ENCODE measurements at places on chromosomes 3 and 15.
A peak's percentile ranks its signal among the peaks of the same experiment; 100 is the strongest.

- DNase-seq, result no peak
These were observed 72.3 kb downstream of the LMLN start for GRCh38 chr3:198032039-198032936.

DNA sequence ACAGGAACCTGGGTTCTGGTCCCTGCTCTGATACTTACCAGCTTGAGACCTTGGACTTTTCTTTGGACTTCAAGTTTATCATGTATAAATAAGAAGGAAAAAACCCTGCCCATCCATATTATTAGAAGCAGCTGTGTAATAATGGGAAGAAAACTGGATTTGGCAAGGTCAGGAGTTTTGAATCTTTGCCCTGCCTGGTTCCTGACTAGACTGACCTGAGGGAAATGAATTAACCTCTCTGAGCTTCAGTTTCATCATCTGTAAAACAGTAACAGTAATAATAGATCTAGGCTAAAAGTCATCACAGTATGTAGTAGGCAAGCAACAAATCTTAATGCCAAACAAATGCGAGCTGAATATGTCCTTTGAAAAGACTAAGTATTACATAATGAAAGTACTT is 68.8 kb downstream of the FSIP1 start:
- DNase-seq, result no peak

DNA sequence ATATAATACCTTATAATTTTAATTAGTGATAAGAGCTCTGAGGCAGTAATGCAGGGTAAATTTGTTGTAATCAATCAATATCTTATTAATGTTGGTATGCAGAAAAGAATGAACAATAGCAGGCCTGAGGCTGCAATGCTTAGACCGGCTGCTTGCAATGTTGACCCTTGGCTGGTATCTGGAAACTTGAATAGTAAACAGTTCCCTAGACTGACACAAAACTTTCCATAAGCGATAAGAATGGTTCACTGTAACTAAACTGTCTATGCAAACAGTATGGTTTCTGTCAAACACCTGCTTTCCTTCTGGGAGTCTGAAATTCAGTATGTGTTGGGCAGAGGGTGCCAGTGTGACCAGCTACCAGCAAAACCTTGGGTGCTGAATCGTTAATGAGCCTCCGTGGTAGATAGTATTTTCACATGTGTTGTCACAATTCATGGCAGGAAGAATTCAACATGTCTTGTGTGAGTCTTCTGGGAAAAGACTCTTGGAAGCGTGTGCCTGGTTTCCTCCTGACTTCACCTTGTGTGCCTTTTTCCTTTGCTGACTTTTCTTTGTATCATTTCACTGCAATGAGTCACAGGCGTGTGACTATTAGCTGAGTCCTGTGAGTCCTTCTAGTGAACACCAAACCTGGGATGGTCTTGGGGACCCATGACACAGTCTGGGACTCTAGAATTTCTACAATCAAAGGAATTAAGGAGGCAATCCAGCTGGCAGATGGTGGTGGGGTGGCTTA is 30.7 kb upstream of the CLRN1 start:
- DNase-seq, result no peak

DNA sequence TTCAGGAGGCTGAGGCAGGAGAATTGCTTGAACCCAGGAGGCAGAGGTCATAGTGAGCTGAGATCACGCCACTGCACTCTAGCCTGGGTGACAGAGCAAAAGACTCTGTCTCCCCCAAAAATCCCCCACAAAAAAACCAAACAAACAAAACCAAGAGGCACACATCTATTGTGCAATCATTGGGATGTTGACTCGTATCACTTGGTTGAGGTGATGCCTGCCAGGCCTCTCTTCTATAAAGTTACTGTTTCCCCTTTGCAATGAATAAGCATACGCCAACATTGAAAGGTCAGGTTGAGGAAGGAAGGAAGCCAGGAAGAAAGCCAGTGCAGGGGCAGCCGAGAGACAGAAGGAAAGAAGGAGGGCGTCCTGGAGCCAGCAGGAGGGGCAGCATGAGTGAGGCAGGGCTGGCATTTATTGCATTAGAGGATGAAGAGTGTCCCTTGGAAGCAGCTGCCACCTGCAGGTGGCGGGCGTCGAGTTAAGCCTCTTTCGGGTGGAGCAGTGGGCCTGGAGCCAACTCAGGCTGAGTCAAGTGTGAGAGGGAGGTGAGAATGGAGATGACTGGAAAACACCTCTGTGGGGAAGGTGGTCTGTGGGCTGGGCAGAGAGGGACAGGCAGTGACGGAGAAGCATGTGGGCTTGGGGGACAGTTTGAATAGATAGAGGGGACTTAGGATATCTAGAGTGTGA is 8.3 kb upstream of the CSPG4 start:
- DNase-seq, result no peak

DNA sequence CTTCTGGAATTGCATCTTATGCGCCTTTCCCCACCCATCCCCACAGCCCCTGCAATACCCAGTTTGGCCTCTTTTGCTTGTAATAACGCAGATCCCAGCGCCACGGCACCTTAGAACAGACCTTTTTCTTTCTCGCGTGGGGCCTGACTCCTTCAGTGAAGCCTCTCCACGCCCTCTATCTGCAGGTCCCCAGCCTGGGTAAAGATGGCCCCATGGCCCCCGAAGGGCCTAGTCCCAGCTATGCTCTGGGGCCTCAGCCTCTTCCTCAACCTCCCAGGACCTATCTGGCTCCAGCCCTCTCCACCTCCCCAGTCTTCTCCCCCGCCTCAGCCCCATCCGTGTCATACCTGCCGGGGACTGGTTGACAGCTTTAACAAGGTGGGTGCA is 594 bp downstream of the CRELD1 start:
- DNase-seq, result no peak

- no peak for DNase-seq
These were observed 63.2 kb downstream of the ASTE1 start for GRCh38 chr3:130963444-130963843.

DNA sequence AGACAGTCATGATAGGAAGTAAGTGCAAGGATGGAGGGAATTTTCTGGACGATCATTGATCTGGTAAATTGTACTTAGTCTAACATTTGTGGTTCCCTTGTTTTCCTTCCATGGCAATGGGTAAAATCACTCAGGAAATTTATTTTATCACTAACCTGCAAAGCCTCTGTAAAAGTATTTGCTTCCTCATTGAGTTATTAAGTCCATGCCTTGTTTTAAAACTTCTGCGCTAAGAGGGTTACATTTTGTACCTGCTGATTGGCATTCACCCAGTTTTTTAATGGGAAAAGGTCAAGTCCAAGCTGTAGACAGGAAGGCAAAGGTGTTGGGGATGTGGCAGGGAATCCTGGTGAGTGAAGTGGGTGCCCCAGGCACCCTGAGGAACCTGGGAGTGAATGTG is 146.2 kb upstream of the NR2F2 start:
- no peak for DNase-seq

DNA sequence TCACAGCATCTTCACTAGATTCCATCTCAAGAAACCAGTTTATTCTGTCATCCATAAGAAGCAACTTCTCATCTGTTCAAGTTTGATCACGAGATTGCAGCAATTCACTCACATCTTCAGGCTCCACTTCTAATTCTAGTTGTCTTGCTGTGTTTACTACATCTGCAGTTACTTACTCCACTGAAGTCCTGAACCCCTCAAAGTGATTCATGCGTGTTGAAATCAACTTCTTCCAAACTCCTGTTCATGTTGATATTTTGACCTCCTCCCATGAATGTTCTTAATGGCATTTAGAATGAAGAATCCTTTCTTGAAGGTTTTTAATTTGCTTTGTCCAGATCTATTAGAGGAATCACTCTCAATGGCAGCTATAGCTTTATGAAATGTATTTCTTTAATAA is 287.6 kb upstream of the TBL1XR1 start:
- DNase-seq, result no peak

GRCh38 chr3:37833302-37834186 is 28.1 kb upstream of the CTDSPL start:
- DNase-seq, result no peak

GRCh38 chr3:134029256-134029733 is 430 bp downstream of the SLCO2A1 start:
- DNase-seq, result no peak

GRCh38 chr3:42717306-42717705 is 14.7 kb upstream of the HHATL start:
- DNase-seq, result no peak

DNA sequence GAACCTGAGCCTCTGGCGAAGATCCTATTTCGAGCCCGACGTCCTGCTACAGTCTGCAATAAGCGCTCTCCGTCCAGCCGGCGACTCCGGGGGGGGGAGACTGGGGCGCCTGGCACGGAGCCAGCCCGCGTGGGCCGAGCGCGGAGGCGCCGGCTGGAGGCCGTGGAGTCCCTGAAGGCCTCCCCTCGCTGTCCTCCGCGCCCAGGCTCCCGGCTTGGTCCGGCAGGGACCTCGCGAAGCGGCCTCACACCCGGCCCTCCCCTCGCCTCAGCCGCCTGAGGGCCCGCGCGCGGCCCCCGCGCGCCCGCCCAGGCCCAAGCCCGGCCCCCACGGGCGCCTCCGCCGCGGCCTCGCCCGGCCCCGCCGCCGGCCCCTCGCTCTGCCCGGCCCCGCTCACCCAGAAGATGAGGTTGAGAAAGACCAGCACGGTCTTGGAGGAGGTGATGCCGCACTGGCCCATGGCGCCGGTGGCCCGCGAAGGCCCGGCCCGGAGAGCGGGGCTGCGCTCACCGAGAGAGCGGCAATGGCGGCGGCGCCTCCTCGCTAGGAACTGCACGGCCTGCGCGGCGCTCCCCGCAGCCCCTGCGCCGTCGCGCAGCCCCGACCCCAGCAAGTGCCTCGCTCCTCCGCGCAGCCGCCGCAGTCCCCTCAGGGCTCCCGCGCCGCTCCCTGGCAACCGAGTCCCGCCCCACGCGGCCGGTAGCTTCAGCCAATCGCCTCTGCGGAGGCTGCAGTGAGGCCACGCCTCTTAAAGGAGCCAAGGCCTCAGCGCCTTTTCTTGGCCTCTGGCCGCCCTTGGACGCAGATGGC is at the start of gene TSPAN3:
Gene TSPAN3 (minus strand): TSS at position 615 of the 810 bp plus-strand sequence. CDS start 155 bp downstream, at position 460.
- peak; percentile 87 for DNase-seq

- no peak for DNase-seq
These were observed 117.1 kb upstream of the MLF1 start for GRCh38 chr3:158453865-158454264.

GRCh38 chr15:31586841-31587240 is 260.2 kb downstream of the KLF13 start:
- DNase-seq, result no peak

- no peak for DNase-seq
These were observed 40.1 kb upstream of the MITF start for GRCh38 chr3:69699183-69699582.

GRCh38 chr3:171873580-171873979 is 30.4 kb downstream of the TMEM212 start:
- no peak for DNase-seq

DNA sequence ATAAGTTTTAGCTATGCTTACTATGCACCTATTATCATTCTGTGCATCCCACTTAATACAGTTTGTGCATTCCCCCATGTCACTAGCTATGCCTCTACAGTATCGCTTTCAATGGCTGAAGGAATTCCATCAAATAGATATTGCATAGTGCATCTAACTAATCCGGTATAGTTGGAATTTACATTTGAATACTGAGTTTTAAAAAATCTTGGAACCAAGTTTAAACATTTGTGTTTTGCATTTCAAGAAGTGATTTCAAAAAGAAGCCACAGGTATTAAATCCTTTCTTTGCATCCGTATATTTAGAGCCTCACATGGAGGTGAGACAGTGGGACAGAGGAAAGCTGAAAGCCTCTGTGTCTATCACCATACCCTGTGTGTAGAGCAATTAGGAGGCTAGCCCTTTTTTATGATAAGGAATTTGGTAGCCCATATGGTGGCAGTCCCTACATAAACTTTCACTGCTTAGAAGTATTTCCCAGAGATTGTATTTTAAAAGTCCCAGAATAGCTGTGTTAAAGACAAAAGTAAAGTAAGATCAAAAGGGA is 960.2 kb upstream of the CFAP20DC start:
- no peak for DNase-seq

- DNase-seq, result no peak
These were observed 68.7 kb downstream of the CHRD start for GRCh38 chr3:184448321-184449160.

- no peak for DNase-seq
These were observed 1.1 kb downstream of the SLCO2A1 start for GRCh38 chr3:134028486-134029255.

GRCh38 chr3:59873576-59874230 is 823.9 kb upstream of the CFAP20DC start:
- DNase-seq, result no peak

DNA sequence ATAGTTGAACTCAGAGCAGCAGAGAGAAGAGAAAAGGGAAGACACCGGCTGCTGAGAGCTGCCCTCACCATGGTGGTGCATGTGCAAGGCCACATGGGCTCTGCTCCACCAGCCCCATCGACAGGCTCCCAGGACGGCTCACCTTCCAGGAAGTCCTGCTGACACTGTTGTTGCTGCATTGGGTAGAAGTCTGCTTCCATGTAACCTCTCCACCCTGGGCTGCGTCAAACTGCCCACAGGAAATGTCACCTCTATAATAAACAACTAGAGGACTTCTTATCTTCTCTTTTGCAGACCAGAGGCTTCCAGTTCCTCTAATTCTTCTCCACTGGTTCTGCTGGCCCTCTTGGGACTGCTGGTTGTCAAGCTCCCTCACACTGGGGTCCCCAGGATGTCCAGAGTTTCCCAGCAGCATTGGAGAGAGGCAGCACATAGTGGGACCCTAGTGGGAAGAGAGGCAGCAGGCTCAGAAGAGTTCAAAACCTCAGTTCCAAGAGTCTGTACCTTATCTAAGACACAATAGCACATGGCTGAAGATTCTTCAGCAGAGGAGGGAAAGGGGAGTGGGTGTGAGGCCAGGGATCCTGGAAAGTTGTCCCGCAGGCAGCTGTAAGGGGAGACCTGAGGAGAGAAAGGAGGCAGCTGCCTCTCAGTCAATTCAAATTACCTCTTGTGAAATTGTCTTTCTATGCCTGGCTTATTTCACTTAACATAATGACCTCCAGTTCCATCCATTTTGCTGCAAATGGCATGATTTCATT is 5.8 kb upstream of the CCR3 start:
- no peak for DNase-seq

DNA sequence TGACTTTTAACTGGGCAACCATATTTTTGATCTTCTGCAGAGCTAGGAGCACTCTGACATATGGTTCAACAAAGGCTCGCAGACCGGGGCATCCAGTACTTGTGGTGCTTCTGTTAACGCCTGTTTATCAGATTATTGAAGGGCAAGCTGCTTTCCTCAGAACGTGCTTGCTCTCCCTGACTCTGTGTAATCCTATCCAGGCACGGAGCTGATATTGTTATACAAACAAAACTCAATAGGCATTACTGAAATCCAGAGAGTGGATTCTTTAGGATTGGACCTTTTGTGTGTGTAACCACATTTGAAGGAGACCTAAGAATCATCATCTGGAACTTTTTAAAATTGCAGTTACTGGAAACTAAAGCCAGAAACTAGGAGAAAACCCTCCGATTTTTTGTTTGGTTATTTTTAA is 246.5 kb downstream of the PTPRG start:
- DNase-seq, result no peak

DNA sequence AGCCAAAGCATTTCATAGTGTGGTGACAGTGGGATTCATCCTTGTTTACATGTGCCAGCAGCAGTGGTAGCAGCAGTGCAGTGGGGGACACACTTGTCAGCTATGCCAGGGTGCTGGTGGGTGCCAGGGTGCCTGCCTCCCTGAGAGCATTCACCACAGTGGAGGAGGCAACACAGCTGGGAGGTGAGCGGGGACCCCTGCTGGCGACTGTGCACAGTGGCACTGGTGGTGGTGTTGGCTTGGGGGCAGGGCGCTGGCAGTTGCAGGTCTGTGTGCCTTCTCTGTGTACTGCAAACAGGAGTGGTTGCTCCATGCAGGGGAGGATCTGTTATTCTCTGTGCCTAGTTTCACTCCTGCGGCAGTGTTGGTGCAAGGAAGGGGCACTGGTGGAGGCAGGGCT is 41.2 kb downstream of the CEP63 start:
- no peak for DNase-seq

Data from central memory CD4-positive, alpha-beta T cell (primary cell).